CD14-positive monocyte (primary cell): ENCODE measurements at places on chromosomes 7 and 10.

DNA sequence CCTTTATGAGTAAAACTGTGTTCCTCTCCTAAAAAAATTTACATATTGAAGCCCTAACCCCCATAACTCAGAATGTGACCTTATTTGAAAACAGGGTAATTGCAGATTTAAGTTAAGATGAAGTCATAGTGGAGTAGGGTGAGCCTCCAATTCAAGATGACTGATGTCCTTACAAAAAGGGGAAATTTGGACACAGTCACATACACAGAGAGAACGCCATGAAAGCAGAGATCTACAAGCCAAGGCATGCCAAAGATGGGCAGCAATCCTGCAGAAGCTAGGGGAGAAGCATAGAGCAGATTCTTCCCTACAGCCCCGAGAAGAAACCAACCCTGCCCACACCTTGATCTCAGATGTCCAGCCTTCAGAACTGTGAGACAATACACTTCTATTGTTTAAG, 23.8 kb upstream of the ADD3 start:
- DNase-seq: no peak

GRCh38 chr7:18901982-18902421, 215.4 kb downstream of the TWIST1 start:
- no peak for DNase-seq

DNA sequence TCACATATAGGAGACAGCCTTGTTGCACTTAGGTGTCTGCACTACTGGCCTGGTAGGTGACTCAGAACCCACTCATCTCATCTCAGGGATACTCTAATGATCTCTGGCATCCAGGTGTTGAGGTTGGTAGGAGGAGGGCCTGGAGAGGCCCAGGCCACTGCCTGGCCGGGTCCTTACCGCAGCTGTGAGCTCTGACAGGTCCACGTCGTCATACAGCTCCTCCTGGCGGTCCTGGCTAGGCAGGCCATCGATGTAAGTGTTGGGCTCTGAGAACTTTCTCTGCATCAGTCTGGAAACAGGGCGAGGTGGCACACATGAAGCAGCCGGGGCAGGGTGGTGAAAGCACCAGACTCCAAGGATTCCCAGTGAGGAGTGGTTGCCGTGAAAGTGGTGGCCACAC, 62.1 kb downstream of the VWA2 start:
- DNase-seq: no peak

- DNase-seq: peak; percentile 33
These were observed 6.3 kb upstream of the HGF start for GRCh38 chr7:81776161-81776560.

GRCh38 chr10:44010873-44011602, 362.4 kb upstream of the ZNF32 start:
- no peak for DNase-seq

DNA sequence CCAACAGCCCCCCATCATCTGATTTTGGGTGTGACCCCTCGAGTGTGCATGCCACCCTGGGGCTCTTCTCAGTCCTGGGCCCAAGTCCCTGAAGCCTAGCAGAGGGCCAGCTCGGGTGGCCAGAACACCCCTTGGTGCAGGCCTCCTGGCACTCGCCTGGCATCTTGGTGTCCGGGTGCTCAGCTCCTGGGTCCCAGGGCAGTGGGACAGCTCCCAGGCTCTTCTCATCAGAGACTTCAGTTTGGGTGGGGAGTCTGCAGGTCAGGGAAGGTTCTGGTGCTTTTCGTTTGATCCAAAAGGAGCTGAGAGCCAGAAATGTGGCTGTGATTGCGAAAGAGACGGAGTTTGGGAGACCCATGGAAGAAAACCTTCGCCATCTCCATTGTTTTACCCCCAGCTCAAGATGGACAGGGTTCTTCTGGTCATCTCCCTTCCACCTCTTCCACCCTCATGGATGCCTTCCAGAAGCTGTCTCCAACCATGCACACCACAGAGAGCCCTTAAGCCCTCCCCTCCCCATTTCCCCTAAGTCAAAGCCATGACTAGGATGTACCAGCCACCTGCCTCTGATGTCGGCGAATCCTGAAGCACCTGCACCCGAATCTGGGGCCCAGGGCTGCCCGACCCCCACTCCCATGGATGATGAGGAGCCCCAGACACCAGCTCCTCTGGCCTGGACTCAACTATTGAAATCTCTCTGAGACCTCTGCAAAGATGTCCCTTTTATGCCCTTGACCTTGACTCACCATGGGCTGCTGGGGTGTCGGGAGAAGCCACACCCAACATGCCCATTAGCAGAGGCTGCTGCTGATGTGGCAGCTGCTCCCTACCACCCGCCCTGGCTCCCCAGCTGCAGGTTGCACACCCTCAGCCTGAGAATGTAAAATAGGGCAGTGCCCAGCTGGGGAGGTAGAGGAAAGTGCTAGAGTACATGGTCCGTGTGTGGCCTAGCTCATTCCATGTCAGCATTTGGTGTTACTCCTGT, 55.3 kb downstream of the ADCYAP1R1 start:
- no peak for DNase-seq

DNA sequence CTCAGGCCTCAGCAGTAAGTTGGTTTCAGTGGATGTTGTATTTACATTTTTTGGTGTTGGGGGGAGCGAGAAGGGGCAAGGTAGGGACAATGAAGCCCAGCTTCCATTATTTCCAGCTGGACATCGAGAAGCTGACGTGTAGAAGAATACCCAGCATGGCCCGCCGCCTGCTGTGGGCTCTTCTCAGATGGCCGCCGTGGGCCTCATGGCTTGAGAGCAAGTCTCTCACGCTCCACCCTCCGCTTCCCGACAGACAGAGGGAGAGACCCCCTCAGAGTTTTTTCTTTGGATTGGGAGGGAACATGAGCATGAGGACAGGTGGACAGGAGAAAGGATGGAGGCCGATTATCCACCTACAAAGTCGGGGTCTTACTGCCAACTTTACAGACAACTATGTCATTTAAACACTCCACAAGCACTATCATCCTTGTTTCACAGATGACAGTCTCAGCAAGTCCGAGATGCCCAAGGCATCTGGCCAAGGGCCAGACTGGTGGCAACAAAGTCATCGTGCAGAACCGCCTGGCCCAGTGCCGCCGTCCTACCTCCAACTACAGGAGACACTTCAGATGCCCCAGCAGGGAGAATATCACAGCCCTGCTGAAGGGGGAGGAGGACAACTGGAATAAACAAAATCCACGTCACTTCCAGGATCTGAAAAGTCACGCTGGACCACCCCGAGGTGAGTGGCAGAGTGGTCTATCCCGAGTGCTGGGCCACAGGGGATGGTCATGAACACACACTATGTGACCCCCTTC, 195.9 kb downstream of the DIP2C start:
- DNase-seq: no peak

DNA sequence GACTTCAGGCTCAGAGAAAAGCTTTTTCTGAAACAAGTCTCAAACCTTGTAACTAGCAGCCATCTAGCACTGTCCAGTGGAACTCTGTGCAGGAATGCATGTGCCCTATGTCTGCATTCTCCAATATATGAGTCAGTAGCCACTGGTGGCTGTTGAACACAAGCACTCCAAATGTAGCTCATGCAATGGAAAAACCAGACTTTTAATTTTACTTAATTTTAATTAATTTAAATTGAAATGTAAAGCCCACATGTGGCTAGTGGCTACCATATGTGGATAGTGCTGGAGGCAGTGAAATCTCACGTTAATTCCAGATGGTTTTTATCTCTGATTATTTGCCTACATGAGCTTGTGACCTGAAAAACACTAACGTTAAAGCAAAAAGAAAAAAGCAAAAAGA, 225.1 kb downstream of the GATA3 start:
- no peak for DNase-seq

- no peak for DNase-seq
These were observed 245.8 kb downstream of the ARHGAP21 start for GRCh38 chr10:24477915-24478314.

GRCh38 chr7:70392256-70392876, 739.6 kb upstream of the GALNT17 start:
- no peak for DNase-seq

- DNase-seq: no peak
These were observed 4.6 kb upstream of the TWIST1 start for GRCh38 chr7:19121977-19122588.

GRCh38 chr10:34906067-34906965, 91.2 kb upstream of the PARD3 start:
- DNase-seq: no peak

GRCh38 chr10:63466144-63466935, 563 bp upstream of the JMJD1C start:
- peak; percentile 14 for DNase-seq

- DNase-seq: no peak
These were observed 89.8 kb downstream of the GLRX3 start for GRCh38 chr10:130226012-130226411.

GRCh38 chr7:92799446-92800211, 36.7 kb downstream of the CDK6 start:
- no peak for DNase-seq

- no peak for DNase-seq
These were observed 9.2 kb downstream of the BNIP3 start for GRCh38 chr10:131972474-131973071.

DNA sequence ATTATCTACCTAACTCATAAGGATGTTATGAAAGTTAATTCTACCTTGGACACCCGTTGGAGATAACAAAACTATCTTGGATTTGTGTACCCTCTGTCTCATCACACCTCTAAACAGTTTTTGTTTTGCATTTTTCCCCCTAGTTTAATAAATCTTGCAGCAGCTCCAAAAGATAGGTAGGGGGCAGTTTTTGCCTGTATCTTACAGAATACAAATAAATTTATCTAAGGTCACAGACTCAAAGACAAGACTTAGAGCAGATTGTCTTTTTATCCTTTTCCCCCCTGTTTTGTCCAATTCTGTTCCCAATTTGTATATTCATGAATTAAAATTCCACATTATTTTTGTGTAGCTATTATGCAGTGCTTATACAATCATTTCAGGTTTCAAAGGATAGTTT, 5.0 kb upstream of the SORCS1 start:
- DNase-seq: no peak

- no peak for DNase-seq
These were observed 39.7 kb downstream of the JAKMIP3 start for GRCh38 chr10:132105302-132105995.

DNA sequence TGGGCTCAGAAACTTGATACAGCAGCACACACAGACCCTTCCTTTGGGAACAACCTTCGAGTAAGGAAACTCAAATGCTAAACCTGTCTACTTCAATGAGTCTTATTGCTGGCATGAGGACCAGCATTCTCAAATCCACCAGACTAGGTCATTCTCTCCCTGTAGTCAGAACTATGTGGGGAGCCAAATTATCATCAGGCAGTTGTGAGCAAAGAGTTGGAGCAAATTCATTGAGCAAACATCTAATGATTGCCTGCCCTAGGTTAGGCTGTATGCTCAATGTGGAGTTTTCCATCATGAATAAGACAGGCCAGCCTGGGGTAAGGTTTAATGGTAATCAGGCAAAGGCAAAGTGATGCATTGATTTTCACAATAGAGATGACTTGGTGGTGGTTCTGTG, 3.6 kb downstream of the EPDR1 start:
- DNase-seq: no peak
